Putamen (tissue), 1 donor: ENCODE measurements at places on chromosomes 7 and 10.
A peak's percentile ranks its signal among the peaks of the same experiment; 100 is the strongest.

- DNase-seq: no peak
Observed at GRCh38 chr7:128116740-128117139, 85.5 kb upstream of the LRRC4 start.

DNA sequence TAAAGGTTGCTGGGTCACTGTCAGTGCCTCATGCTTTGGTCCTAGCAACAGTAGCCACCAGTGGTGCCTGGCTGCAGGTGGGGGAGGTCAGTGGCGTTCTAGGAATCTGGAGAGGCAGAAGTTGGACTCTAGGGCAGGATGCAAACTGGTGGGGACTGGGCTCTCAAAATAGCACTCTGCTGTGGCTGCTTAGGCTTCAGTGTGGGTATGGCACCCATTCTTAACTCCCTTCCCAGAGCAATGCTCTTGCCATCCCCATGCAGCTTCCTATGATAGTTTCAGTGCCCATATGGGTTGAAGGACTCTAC is 330.8 kb downstream of the PCDH15 start:
- no peak for DNase-seq

GRCh38 chr7:16712916-16713315 is 40.6 kb upstream of the TSPAN13 start:
- no peak for DNase-seq

DNA sequence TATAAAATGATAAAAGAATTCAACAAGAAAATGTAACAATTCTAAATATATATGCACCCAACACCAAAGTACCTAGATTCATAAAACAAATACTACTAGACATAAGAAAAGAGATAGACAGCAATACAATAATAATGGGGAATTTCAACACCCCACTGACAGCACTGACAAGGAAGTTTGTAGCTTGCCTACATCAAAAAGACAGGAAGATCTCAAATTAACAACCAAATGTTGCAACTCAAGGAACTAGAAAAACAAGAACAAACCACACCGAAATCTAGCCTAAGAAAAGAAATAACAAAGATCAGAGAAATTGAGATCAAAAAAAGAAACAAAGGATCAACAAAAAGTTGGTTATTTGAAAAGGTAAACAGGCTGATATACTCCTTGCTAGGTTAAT is 36.5 kb upstream of the TNKS2 start:
- no peak for DNase-seq

- DNase-seq: no peak
Observed at GRCh38 chr10:122475591-122476332, 14.4 kb downstream of the HTRA1 start.

- DNase-seq: no peak
Observed at GRCh38 chr10:80188713-80189112, 16.6 kb downstream of the ANXA11 start.

- peak; percentile 75 for DNase-seq
Observed at GRCh38 chr10:78846760-78847159, 222.0 kb upstream of the ZMIZ1 start.

GRCh38 chr10:63672491-63672890 is 151.3 kb downstream of the REEP3 start:
- DNase-seq: no peak

DNA sequence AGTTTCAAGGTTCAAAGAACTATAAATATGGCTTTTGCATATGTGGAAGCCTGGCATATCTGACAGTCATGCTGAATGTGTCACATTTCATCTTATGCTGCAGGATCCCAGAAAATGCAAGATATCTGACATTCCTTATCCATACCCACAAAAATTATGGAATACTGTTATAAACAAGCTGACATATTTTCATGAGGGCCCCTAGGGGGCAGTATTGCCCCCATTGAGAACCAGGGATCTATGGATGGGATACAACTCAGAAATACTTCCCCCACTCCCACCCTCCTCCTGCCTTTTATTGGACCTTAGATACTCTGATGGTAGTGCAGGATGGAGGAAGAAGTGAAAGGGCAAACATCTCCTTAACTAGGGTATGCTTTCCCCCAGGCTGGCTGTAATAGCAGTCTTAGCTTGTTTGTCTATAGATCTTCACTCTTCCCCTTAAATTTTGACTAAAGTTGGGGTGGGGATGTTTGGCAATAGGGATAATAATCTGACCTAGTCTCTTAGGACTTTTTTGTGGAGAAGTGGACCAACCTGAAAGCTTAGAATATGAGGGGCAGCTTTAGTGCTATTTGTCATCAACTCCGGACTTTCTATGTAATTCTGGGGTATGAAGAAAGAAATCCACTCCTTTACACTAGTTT is 3.5 kb upstream of the GNGT1 start:
- DNase-seq: no peak

- no peak for DNase-seq
Observed at GRCh38 chr7:105677817-105678573, 96.7 kb upstream of the EFCAB10 start.

DNA sequence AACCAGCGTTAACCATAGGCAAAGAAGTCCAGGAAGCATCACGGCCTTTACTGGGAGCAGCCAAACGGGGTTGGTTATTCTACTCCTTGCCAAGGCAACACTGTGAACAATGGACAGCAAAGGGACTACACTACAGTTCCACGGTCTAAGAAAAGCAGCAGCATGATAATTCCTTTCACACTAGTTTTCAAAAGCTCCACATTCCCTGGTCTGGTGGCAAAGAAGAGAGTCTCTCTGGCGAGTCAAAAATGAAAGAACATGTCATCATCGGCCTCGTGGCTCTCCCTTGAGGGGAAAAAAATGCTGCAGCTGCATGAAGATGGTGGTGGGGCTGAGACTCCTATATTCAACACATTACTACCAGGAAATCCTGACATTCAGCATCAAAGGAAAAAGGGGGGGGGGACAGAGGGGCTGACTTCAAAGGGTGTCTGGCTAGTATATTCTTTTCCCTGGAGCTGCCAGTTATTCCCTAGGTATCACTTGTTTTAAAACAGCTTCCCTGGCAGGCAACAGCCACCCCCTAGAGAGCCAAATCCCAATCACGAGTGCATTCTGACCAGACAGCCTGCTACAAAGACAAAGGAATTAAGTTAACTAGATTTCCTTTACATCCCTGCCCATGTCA is 49.1 kb downstream of the SLC37A3 start:
- DNase-seq: no peak

- no peak for DNase-seq
Observed at GRCh38 chr10:129184196-129184595, 282.8 kb upstream of the MGMT start.

- DNase-seq: no peak
Observed at GRCh38 chr7:126845331-126845730, 407.4 kb downstream of the GRM8 start.

GRCh38 chr10:123513870-123514269 is 152.3 kb upstream of the GPR26 start:
- DNase-seq: no peak
